NCI-H460 (cell line): ENCODE measurements at places on chromosomes 13 and 19. TPM values are rescaled to one million over a fixed set of nuclear protein-coding genes. Genes with fewer than 3 reads are reported as not detected.

- no peak for DNase-seq
Measured at GRCh38 chr19:862581-863314, 3.3 kb downstream of the CFD start.

GRCh38 chr13:91360246-91360751 lies 12.8 kb downstream of the MIR17HG start:
- DNase-seq = no peak

GRCh38 chr13:39410096-39410901 lies 192.7 kb downstream of the LHFPL6 start:
- no peak for DNase-seq

DNA sequence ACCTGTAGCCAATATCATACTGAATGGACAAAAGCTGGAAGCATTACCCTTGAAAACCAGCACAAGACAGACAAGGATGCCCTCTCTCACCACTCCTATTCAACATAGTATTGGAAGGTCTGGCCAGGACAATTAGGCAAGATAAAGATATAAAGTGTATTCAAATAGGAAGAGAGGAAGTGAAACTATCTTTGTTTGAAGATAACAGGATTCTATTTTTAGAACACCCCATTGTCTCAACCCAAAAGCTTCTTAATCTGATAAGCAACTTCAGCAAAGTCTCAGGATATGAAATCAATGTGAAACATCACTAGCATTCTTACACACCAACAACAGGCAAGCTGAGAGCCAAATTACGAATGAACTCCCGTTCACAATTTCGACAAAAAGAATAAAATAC lies 17.8 kb upstream of the CCNA1 start:
- no peak for DNase-seq

The MOB3A gene
- 12.3 and 14.4 TPM in 2 replicates for total RNA-seq

- DNase-seq = no peak
Measured at GRCh38 chr19:4448147-4448985, 9.2 kb downstream of the UBXN6 start.

The FBXO27 gene
- 0.52 and 0.59 TPM in 2 replicates for total RNA-seq

GRCh38 chr19:48630296-48631063 lies 6.7 kb downstream of the DBP start:
- DNase-seq = no peak

GRCh38 chr19:3140667-3141038 lies 4.8 kb downstream of the GNA15 start:
- DNase-seq = no peak

- DNase-seq = no peak
Measured at GRCh38 chr19:13401388-13401787, 104.9 kb downstream of the CACNA1A start.

DNA sequence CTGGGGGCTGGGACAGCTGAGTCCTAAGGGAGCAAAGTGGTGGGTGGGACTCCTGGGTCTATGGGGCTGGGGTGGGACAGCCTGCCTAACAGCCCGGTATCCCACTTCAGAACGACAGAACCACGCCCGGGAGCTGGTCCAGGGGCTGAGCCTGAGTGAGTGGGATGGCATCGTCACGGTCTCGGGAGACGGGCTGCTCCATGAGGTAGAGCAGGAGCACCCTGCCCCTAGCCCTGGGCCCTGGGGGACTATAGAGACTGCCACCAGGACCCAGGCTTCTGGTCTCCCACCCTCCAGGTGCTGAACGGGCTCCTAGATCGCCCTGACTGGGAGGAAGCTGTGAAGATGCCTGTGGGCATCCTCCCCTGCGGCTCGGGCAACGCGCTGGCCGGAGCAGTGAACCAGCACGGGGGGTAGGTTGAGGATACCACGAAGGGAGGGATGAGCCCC lies 8.6 kb downstream of the SPHK2 start:
- no peak for DNase-seq

The CCL25 gene
- total RNA-seq = not detected in 2 replicates

The DACT3 gene
- total RNA-seq = not detected in 2 replicates

- DNase-seq = no peak
Measured at GRCh38 chr19:33492951-33493350, 28.6 kb downstream of the PEPD start.

- DNase-seq = no peak
Measured at GRCh38 chr13:114062754-114063153, 69.7 kb downstream of the RASA3 start.

- no peak for DNase-seq
Measured at GRCh38 chr19:35991731-35992450, 3.1 kb upstream of the SDHAF1 start.

DNA sequence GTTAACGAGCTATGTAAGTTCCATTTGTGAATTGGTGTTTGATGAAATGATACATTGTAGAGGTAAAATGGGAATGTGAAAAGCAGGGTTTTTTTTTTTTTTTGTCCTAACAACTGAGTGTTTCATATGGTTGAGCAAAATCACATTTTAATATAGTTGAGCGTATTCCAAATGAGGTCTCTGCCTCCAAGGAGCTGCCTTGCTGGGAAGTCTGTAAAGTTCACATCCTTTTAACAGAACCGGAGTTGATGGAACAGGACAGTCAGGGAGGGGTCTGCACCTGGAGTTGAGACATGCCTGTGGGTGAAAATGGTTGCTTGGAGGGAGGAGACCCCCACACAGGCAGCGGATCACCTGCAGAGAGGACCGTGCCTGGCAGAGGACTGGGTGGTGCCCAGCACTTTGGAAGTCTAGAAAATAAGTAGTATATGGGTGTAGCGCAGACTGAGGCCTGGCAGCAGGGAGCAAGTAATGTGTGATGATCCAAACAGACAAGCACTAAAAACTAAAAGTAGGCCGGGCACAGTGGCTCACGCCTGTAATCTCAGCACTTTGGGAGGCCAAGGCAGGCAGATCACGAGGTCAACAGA lies 75.2 kb upstream of the UBAC2 start:
- no peak for DNase-seq

DNA sequence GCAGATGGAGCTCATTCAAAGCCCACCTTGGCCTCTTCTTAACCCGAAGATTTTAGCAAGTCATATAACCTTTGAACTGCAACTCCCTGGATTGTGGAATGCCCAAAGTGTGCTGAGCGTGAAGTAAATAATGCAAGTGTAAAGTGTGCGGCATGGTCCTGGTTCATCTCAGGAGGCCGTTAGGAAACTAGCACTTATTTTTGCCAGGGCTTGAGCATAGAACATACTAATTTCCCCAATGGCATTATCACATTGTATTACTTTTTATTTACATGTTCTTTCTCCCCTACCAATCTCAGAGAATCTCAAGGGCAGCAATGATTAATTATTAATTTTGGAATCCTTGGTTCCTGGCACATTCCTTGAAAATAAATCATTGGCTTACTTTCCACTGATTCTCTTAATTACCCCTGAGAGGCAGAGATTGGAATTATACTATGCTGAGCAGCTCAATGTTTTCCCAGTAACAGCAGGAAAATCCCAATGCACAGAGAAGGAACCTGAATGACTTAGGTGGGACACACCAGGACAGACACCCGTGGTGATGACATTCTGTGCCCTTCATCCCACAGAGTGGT lies 128.8 kb upstream of the GJB6 start:
- no peak for DNase-seq

- no peak for DNase-seq
Measured at GRCh38 chr13:112955956-112956355, 13.1 kb upstream of the MCF2L start.

The ATP12A gene
- 0.10 TPM in 1 of 2 replicates, not detected in the other for total RNA-seq

The PNKP gene
- 22.3 and 31.4 TPM in 2 replicates for total RNA-seq

GRCh38 chr13:113365583-113365970 lies 1.6 kb upstream of the GRTP1 start:
- DNase-seq = no peak

DNA sequence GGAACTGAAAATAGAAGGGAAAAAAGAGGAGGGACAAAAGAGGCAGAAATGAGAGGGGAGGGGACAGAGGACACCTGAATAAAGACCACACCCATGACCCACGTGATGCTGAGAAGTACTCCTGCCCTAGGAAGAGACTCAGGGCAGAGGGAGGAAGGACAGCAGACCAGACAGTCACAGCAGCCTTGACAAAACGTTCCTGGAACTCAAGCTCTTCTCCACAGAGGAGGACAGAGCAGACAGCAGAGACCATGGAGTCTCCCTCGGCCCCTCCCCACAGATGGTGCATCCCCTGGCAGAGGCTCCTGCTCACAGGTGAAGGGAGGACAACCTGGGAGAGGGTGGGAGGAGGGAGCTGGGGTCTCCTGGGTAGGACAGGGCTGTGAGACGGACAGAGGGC lies at the start of gene CEACAM5:
CEACAM5 (plus strand) TSS at position 146 of the 400 bp plus-strand sequence; CDS start at position 252, 106 bp downstream.
- no peak for DNase-seq

- DNase-seq = no peak
Measured at GRCh38 chr13:22427066-22427465, 753.7 kb upstream of the SGCG start.

DNA sequence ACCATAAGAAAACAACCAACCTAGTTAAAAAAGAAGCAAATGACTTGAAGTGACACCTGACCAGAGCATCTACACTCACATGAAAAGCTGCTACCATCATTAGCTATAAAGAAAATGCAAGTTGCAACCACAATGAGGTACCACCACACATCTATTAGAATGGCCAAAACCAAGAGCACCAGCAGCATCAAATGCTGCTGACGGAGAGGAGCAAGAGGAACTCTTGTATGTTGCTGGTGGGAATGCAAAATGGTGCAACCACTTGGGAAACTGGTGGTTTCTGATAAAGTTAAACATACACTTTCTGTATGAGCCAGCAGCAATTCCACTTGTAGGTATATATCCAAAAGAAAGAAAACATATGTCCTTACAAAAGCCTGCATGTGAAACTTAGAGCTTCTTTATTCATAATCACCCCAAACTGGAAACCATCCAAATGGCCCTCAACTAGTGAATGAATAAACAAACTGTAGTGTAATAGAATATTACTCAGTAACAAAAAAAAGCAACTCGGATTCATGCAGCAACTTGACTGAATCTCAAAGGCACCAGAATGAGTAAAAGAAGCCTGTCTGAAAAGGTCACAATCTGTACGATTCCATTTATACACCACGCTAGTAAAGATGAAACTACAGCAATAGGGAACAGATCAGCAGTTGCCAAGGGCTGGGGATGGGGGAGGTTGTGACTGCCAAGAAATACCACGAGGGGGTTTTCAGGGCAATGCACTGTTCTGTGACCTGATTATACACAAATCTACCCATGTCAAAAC lies 60.9 kb upstream of the RANBP3 start:
- no peak for DNase-seq

The ATP7B gene
- total RNA-seq = 2.0 and 2.1 TPM in 2 replicates

DNA sequence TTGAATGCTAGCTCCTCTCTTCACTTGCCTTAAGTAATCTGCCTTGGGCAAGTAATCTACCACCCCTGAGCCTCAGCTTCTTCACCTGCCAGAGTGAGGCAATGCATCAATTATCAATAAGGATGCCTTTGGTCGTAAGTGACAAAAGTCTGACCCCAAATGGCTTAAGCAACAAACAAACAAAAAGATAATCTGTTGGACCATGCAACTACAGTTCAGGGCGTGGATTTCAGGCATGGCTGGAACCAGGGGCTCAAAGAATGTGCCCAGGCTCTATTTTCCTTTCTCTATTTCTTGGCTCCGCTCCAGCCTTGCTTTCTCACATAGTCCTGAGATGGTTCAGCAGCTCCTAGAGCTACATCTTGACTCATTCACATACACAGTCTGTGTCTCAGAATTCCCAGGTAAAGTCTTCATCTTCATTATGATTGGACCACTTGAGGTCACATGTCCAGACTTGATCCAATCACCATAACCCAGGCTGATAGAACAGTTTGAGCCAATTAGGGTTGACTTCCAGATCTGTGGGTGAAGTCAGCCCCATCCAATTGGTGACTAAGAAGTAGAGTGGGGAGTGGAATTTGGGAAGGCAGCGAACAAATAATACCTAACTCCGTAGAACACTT lies 29.6 kb downstream of the ACSBG2 start:
- no peak for DNase-seq

The C19orf38 gene
- total RNA-seq = 0.50 TPM in 1 of 2 replicates, not detected in the other

The SPACA6 gene
- 3.5 and 4.7 TPM in 2 replicates for total RNA-seq

DNA sequence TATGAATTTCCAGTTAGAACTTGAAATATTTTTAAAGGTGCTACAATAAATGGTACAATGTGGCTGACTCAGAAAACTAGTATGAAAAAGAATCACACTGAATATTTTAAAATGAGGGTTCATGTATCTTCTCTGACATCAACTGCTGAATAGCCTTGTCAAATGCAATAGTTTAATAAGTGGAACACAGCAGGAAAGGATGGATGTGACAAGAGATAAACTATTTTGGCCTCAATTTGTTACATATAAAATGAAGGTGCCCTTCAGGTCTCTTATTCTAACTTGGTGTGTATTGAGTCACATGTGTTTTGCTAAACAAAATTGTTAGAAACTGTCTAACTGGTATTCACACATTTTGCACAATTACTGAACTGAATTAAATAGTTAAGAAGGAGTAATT lies 1018.4 kb upstream of the PCDH20 start:
- DNase-seq = no peak

DNA sequence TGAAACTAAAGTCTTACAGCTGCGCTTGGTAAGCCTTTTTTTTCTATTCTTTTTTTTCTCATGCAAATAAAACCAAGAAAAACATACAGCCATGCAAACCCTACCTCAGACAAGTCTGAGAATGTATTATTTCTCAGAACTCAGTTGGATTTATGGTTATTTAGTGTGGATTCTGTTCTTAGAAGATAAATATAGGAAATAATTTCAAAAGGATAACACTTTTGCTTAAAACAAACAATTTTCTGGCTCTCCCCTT lies 40.7 kb upstream of the TNFSF11 start:
- DNase-seq = no peak

GRCh38 chr19:50147462-50148423 lies 15.3 kb downstream of the IZUMO2 start:
- peak; percentile 78 for DNase-seq

DNA sequence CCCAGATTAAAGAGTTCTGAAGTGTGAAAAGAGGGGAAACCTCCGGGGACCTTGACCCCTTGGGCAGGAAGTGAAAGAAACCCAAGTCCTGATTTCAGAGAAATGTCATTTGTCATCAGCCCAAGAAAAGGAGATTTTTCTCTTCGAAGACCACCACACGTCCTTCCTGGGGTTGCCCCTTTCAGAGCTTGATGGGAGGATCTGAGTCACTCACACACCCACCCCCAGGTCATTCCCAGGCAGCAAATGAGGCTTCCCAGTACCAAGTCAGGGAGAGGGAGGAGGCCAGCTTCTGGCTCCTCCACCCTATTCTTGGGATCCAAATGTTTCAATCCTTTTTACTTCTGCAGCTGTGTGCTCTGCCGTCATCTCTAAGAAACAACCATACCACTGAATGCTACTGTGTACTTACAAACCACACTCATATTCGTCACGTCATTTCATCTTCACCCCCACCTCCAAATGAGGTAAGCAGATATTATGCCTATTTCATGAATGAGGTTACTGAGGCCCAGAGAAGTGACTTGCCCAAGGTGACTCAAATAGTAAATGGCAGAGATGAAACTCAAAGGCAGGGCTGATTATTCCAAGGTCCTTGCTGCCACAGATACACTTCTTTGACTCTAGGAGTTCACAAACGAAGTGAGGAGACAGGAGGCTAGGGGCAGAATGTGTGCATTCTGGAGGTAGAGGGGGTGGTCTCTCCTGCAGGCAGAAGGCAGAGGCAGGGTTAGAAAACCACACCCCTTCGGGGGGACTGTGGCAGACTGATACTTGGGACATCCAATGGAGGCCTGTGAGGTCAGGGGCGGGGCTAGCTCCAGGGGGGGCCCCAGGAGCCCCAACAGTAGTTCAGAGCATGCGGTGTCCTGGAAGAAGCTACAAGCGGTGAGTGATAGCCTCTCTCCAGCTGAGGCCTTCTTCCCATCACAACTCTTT lies 5.0 kb upstream of the KMT2B start:
- DNase-seq = no peak
